Inflammatory macrophage treated with lipopolysaccharide for 4 hours (primary cell): ENCODE measurements at places on chromosomes 3 and 15.

DNA sequence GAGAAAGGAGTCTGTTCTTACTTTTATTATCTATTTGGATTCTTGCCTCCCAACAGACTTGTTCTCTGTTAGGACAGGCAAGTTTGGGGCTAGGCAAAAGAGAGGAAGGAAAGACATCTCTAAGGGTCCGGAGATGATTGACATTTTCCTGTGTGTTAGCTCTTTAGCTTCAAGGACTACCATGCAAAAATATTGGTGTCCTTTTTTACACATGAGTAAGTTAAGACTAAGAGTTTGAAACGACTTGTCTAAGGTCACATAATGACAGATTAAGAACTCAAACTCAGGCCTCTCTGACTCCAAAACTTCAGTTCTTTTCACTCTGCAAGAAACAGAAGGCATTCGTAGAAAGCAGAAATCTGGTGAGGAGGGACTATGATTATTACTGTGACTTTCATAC, 5.9 kb downstream of the LMCD1 start:
- DNase-seq = no peak

DNA sequence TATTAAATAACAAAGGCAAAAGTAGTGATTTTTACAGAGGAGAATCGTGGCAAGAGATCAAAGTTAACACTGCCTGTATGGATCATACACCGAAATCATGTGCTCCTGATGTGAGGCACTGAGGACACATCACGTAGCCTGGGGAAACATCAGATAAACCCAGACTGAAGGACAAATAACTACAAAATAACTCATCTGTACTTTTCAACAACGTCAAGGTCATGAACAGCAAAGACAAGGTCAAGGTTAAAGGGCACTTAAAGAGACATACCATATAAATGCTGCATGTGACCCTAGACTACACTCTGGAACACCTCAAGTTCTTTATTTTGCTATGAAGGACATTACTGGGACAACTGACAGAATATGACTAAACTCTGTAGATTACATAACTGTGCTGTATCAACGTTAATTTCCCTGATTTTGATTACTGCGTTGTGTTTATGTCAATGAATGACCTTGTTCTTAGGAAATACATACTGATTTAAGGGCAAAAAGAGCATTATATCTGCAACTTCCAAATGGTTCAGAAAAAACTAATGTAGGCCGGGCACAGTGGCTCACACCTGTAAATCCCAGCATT, 48.1 kb downstream of the CHSY1 start:
- peak; percentile 64 for DNase-seq

DNA sequence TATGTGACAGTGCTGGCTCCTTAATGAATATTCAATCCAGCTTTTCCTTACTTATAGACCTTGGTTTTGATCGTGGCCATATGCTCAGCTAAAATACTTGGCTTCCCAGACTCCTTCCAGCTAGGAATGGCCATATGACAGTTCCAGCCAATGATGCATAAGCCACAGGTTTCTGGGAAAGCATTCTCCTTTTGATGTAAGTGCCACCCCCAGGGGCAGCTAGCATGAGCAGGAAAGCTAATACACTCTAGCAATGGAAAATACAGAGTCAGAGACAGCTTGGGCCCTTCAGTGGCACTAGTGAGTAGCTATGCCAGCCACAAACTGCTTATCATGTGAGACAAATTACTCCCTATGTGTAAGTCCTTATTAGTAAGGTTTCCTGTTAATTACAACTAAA, 26.7 kb downstream of the TBC1D2B start:
- no peak for DNase-seq

DNA sequence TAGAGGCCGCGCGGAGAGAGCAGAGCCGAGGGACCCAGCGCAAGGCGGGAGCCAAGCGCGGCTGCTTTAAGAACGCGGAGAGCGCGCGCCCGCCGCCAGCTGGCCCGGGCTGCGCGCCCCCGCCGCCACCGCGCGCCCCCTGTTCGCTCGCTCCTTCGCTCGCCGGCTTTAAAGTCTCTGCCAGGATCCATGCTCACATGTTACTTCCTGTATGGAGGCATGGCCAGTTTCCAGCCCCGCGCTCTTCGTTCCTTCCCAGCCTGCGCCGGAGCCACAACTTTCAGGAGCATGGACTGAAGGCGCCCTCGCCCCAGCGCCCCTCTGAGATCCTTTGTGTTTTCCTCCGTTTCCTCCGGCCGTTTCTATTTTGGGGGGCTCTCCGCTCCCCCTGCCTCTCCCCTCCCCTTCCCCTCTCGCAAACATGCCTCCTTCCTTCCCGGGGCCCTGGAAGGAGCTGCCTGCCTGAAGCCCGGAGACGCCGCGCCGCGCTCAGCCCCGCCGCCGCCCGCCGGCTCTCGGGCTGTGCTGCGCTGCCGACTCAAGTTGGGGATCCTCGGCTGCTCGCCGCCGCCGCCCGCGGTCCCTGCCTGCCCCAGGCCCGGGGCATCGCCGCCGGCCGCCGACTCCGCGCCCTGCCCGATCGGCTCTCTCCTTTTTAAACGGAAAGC, at the start of gene PTPRG:
TSS of gene PTPRG (plus strand) at position 198 of the 668 bp plus-strand sequence. CDS start 717 bp downstream, outside the sequence.
- DNase-seq = peak; percentile 4

DNA sequence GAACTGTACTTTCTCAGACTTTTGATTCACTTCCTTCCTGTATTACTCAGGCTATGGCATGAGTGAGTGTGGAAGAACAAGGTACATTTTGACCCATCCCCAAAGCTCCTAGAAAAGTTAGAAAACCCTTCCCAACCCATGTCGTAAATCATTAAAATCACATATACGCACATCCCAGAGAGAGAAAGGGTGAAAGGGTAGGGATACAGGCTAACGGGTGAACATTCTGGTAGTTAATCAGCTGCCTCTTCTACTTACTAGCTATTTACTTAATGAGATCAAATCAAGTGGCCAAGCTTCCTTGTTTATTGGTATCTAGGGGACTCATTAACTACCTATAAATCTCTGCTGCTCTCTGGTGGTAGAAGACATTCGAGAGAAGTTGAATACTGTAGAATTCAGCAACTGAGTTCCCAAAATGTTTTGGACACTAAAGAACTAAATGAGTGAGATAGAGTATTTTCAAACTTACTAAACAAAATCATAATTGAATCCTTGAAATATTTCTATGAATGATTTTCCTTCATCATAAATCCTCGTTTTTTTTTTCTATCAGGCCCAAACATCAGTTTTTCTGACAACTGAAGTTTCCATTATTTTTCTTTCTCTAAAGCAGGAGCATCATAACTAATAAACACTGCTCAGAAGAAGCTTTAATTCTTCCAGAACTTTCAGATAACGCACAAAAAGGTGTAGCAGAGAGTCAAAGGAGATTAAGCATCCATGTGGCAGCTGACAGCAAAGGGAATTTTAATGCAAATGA, 124.2 kb downstream of the IMPG2 start:
- DNase-seq = peak; percentile 47

DNA sequence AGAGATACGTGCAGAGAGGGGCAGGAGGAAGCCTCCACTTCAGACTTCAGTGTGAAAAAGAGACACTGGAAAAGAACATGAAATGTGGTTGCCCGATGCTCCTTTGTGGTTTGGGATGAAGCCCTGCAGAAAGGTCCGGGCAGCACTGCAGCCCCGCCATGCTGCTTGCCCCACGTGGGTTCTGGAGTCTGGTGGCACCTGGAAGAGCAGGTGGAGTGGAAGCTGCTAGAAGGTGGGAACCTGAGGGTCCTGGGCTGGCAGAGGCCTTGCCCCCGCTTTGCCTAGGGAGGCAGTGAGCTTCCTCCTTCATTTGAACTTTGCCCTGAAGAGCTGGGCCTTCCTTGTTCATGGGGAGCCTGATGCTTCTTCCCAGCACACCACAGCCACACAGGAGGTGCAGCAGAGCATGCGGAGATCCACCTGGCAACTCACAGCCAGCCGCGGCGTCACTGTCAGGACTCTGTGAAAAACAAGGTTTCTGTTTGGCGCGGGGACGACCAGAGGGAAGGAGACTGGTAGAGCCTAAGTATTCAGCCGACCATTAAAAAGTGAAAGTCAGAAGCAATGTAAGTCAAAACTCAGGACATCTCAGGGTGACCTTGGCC, 59.0 kb downstream of the APBA2 start:
- no peak for DNase-seq
